ENCODE measurements at places on chromosomes 7 and 10.

DNA sequence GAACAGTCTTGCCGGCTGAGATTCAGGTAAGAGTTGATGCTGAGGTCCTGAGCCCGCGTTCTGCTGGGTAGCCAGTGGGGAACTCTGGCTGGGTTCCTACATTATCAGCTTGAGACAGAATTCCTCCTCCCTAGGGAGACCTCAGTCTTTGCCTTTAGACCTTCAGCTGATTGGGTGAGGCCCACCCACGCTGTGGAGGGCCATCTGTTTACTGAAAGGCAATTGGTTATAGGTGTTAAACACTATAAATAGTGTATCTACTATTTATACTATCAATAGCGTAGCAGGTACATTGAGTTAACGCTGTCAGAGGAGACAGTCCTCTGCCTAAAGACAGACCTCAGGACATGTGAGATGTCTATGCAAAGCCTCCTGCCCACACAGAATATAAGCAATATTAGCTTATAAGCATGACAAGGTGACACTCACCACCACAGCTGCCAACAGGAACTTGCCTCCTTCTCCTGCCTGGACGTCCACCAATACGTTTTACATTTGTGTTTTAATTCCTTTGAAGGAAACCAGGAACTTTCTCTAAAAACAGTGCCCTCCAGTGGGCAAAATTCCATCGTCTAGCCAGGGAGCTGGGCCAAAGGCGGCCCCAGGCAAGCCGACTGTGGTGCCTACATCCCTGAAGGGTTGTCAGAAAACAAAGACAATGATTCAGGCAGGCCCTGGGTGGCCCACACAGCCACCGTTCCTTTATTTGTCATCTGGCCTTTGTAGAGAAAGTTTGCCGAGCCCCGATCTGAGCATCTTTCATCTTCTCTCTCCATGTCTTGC is 58.8 kb downstream of the INSIG1 start:
- H3K27me3 ChIP-seq: peaks cover 20% of the 10 kb centered on the region
- H3K4me3 ChIP-seq: no peak overlapping the region

- H3K27me3 ChIP-seq: no peaks in the 10 kb centered on the region
- H3K27ac ChIP-seq: no peak overlapping the region
- DNase-seq: no peak
- H3K4me1 ChIP-seq: no peaks in the 10 kb centered on the region
- no peaks in the 10 kb centered on the region for H3K36me3 ChIP-seq
Measured at GRCh38 chr7:71613313-71613712, 481.4 kb downstream of the GALNT17 start.

- peaks cover 38% of the 10 kb centered on the region for H3K27me3 ChIP-seq
- H3K27ac ChIP-seq: peak overlapping the region; percentile 69
- peaks cover 40% of the 10 kb centered on the region for H3K36me3 ChIP-seq
Measured at GRCh38 chr7:134879815-134880475, 100.5 kb downstream of the CALD1 start.

- H3K4me3 ChIP-seq: no peak overlapping the region
- H3K4me1 ChIP-seq: peaks cover 38% of the 10 kb centered on the region
- H3K27me3 ChIP-seq: no peaks in the 10 kb centered on the region
- DNase-seq: no peak
- H3K36me3 ChIP-seq: no peaks in the 10 kb centered on the region
Measured at GRCh38 chr7:111098926-111099250, 8.0 kb downstream of the LRRN3 start.

DNA sequence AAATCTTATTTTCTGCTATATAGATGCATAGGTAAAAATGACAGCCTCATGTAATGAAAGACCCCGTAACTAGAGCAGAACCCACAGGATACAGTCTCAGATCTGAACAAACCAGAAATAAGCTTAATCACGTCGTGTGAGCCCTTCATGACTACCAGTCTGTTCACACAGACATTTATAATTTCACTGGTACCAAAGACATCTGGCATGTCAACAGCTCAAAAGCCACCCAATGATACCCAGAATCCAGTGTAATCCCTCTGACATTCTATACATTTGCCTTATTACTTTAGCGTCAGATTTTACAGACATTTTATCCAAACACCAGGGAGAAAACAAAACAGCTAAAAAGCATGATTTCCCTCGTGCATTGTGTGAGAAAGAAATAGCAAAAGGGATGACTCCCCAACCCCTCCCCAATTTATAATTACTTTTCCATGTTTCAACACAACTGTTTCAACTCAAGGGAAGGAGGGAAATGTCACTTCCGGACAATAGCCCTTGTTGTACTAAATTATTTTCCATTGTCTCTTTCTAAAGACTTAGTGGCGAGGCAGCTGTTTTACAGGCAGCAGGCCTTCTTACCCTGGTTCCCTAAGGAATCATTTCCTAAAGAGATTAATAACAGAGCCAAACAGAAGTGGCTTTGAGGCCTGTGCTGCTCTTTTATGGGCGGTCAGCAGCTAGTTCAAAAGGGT is 33.2 kb downstream of the DOCK4 start:
- H3K4me3 ChIP-seq: no peak overlapping the region
- peaks cover 5% of the 10 kb centered on the region for H3K4me1 ChIP-seq
- H3K27ac ChIP-seq: no peak overlapping the region
- H3K27me3 ChIP-seq: no peaks in the 10 kb centered on the region
- no peak for DNase-seq

DNA sequence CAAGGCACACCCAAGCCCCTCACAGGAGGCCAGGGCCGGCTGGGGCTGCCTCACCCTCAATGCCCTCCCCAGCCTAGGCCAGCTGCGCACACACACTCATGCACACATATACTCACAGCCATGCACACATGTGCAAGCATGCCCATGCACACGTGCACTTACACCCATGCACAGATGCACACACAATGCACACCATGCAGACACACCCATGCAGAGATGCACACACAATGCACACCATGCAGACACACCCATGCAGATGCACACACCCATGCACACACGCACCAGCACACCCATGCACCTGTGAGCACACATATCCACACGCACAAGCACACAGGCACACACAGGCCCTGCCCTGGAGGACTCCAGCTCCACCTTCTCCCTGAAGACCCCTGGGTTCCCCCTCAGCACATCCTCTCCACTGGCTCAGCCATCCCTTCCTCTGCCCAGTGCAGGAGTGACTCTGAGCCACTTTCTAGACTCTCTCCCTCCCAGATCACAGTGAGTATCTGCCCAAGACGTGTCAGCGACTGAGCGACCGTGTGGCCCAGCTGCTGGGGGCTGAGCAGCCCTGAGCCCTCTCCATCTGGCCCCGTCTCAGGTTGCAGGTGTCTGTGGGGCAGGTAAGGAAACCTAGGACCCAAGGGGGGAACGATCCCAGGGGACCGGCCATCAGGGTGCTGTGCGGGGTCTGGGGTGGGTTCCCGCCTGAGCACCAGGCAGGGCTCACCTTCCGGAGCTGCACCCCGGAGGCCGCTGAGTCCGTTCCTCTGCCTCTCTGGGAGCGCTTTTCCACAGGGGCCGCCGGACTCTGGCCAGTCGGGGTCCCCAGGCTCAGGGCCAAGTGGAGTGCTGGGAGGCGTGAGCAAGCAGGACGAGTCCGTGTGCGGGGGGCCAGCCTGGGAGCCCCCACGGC is 25.8 kb downstream of the AP5Z1 start:
- peaks cover 10% of the 10 kb centered on the region for H3K27me3 ChIP-seq
- DNase-seq: no peak
- H3K4me3 ChIP-seq: no peak overlapping the region
- no peaks in the 10 kb centered on the region for H3K36me3 ChIP-seq

- H3K36me3 ChIP-seq: peaks cover 15% of the 10 kb centered on the region
- H3K4me1 ChIP-seq: peaks cover 6% of the 10 kb centered on the region
- DNase-seq: peak; percentile 64
- H3K4me3 ChIP-seq: peak overlapping the region; percentile 97
Measured at GRCh38 chr10:42783181-42783549, 570 bp downstream of the BMS1 start.

GRCh38 chr7:100157334-100158228 is 942 bp downstream of the TRAPPC14 start:
- peak; percentile 43 for DNase-seq
- peak overlapping the region; percentile 90 for H3K4me3 ChIP-seq
- peak overlapping the region; percentile 87 for H3K27ac ChIP-seq
- H3K36me3 ChIP-seq: peaks cover 19% of the 10 kb centered on the region
- peaks cover 35% of the 10 kb centered on the region for H3K4me1 ChIP-seq
- H3K27me3 ChIP-seq: no peaks in the 10 kb centered on the region

GRCh38 chr7:101560856-101561255 is 68.2 kb downstream of the MYL10 start:
- no peak for DNase-seq
- H3K4me1 ChIP-seq: no peaks in the 10 kb centered on the region
- no peak overlapping the region for H3K27ac ChIP-seq

DNA sequence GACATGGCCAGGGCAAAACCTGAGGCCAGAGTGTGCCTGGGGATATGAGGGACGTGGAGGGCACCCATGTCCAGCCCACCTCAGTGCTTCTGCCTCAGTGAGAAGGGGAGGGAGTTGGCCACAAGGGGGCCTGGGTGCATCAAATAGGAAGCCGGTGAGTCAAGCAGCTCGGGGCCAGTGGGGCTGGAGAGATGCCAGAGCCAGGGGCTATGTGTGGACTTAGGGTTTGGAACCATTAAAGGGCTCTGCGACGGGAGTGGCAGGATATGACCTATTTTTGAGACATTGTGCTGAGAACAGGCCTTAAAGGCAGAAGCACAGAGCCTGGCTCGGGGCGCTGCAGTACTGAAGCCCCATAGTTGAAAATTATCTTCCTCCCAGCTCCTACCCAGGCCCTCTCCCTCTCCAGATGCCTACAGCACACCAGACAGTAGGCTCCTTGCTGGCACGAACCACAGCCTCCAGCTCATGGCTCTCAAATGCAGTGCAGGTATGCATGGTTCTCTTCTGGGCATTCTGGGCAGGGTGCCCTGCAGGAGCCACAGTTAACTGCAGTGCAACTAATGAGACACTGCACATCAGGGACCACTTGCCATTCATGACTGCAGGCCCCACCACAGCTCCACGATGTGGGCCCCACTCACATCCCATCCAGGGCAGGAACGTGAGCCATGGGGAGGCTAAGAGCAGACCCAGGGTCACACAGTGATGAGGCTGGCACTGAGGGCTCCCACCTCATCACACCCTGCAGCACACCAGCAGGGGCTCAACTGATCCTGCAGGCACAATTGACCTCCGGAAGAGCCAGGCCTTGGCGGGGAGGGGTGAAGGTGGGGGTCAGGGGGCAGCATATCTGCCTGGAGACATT is 7.2 kb upstream of the PGAM2 start:
- peaks cover 61% of the 10 kb centered on the region for H3K4me1 ChIP-seq
- H3K27ac ChIP-seq: peak overlapping the region; percentile 91
- peak; percentile 93 for DNase-seq
- H3K27me3 ChIP-seq: peaks cover 17% of the 10 kb centered on the region
- H3K4me3 ChIP-seq: peak overlapping the region; percentile 67

- H3K4me1 ChIP-seq: peaks cover 13% of the 10 kb centered on the region
- H3K27ac ChIP-seq: peak overlapping the region; percentile 49
- peaks cover 9% of the 10 kb centered on the region for H3K36me3 ChIP-seq
- no peak overlapping the region for H3K4me3 ChIP-seq
- no peaks in the 10 kb centered on the region for H3K27me3 ChIP-seq
Measured at GRCh38 chr7:47435889-47436312, 146.0 kb downstream of the TNS3 start.

DNA sequence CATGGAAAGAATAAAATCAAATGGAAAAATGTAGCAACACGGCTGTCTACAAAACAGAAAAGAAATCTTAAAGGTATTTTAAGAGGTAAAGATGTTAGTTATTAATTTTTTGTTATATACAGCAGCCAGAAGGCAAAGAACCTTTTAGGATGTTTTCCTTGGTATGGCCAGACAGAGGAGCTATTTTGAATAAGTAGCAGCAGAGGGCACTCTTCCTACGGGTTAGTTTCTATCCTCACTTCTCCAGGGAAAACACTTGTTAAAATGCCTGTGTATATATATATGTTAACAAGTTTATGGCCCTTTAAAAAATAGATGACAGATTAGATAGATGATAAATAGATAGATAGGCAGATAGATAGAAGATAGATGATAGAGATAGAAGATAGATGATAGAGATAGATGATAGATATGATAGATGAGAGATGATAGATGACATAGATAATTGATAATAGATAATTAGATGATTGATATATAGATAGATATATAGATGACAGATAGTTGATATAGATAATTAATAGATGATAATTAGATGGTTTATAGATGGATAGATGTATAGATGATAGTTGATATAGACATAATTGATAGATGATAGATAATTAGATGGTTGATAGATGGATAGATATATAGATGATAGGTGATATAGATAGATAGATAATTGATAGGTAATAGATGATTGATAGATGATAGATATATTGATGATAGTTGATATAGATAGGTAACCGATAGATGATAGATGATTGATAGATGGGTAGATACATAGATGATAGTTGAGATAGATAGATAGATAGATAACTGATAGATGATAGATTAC is 57.8 kb upstream of the WIPF3 start:
- no peaks in the 10 kb centered on the region for H3K36me3 ChIP-seq
- H3K4me1 ChIP-seq: peaks cover 15% of the 10 kb centered on the region
- no peak overlapping the region for H3K4me3 ChIP-seq
- peak; percentile 40 for DNase-seq
- no peak overlapping the region for H3K27ac ChIP-seq

DNA sequence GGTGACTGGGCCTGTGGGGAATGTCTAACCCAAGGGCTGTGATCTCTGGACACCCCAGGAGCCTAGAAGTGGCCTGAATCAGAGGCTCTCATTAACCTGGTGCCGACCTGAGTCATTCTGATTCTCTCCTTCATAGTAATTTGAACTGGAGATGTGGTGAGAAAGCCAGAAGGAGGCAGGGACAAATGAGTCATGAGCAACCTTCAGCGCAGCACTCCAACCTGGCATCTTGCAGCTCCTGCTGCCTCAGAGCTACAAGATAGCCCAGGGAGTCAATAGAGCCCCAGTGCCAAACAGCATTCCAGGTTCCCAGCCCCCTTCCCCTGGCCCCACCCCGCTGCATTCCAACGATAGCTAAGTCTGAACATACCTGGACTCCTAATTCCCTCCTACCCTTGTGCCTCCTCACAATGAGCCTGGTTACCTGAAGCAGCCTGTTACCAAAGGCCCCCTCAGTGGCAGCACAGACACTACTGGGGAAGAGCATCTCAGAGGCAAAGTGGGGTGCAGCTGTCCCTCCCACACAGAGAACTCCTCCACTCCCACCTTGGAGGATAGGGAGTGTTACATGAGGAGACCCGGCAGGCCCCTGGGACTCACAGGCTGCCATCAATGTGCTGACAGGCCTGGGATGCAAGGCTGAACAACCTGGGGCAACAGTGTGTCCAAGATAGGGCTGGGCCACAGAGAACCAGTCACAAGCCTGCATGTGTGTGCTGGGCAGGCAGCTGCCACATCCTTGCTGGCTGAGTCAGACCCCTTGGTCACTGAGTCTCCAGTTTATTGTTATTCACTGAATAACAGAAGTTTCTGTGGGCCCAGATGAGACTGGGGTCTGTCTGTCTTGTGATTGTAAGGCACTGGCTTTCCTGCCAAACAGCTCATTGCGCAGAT is 76.8 kb upstream of the LEP start:
- H3K27me3 ChIP-seq: peaks cover 53% of the 10 kb centered on the region
- H3K4me3 ChIP-seq: peak overlapping the region; percentile 36
- peak; percentile 92 for DNase-seq
- peaks cover 43% of the 10 kb centered on the region for H3K4me1 ChIP-seq
- H3K36me3 ChIP-seq: peaks cover 4% of the 10 kb centered on the region

Data from HFFc6 (cell line).